GM23338 (cell line): ENCODE measurements at places on chromosomes 2 and 18.

- DNase-seq: peak; percentile 15
Observed at GRCh38 chr2:155368934-155369333, 670.4 kb downstream of the KCNJ3 start.

DNA sequence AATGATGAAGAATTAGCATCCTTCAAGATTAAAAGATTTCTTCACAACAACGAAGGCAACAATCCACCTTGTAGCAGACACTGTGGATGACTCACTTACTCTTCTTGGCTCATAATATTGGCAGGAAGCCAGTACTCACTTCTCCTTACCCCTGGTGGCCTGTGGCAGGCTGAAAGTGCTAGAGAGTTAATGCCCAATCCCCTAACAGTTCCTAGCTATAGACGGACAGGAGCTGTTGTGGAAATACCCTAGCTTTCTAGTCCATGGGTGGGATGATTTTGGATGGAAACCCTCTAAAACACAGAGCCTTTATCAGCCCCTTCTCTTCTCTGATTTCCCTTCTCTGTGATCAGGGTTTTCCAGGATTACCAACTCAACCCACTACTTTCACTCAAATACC lies 128.6 kb upstream of the NYAP2 start:
- DNase-seq: peak; percentile 9

DNA sequence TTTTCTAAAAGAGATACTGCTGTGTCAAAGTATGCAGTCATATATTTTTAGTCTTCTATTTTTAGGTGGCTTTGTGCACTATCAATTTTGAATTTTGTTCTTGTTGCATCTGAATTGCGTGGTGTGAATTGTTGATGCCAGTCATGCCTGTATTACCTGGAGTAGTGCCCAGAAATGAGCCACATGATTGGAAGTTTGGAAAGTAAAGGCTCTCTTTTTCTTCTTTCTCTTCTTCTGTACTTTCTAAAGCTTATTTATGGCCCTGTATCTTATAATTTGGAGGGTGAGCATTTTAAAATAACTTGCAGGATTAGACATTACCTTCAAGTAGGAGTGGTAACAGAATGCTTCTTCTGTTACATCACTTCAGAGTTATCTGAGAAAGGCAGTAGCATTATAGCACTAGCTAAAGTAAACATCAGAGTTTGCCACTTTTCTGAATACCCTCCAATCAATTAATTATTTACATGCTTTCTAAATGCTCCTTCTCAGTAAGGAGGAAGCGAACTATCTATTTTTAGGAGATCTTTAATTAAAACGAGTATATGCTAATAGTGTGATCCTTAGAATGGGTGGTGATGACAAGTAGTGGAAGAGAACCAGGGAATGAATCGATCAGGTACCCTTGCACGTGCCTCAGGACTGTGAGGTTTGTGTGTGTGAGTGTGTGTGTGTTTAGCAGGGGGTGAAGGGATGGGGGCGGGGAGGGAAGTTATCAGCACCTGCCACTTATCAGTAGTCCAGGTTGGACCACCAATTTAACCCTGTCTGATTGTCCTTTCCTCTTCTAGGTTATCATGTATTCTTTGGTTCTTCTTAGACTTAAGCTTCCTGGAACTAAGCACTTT lies 112.5 kb downstream of the MAP3K20 start:
- no peak for DNase-seq

DNA sequence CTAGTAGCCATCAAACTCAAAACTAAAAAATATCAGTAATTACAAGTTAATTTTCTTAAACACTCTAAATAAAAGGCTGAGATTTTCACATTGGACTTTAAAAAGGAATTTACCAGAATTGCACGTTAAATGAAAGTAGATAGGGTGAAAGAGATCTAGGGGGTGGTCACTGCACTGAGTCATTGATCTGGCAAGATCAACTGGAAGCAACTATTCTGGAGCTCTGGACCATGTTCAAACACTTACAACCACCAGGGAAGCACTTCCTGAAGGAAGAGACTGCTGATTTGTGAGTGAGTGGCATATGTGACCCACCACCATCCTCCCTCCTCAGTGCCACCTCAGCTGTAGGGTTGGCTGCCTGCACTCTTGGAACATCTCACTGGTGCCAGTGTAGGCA lies 111.8 kb downstream of the UGGT1 start:
- no peak for DNase-seq

GRCh38 chr2:71453404-71454220 lies at the start of gene DYSF:
Gene DYSF (plus strand): TSS chr2:71453561.
- DNase-seq: peak; percentile 85

- DNase-seq: no peak
Observed at GRCh38 chr2:210519594-210519993, 36.8 kb upstream of the CPS1 start.

- no peak for DNase-seq
Observed at GRCh38 chr2:241812730-241813643, 4.0 kb downstream of the NEU4 start.

DNA sequence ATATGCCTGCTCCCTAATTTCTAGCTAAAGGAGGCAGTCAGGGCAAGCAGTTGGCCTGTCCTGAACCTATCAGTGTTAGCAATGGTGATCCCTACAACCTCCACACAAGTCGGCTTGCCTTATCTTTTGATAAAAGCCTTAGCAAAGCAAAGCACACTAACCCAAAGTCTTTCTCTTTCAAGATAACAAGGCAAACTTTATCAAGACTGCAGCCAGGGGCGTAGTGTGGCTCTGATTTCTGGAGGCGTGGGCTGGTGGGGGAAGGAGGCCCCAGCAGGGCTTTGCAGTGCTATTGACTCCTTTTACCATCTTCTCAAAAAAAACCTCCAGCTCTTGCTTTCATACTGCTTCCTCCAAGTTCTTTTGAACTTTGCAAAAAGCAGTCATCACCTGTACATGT lies 40.2 kb upstream of the LAMA1 start:
- DNase-seq: no peak

- DNase-seq: no peak
Observed at GRCh38 chr2:103805746-103806145, 1043.9 kb downstream of the TMEM182 start.

DNA sequence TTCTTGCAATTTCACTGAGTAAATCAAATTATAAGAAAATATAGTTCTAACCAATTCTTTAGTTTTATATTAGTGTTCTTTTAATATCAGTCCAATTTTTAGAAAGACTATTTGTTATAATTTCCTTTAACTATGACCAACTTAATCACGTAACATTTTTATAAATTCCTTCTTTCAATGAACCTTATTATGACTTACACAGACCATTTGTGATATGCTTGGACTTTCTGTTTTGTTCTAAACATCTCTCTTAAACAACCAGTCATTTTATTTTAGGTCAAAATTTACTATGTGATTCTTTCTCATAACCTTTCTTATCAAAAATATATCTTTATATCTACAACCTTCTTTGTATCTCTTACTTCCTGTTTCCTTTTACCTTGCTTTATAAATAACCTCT lies 39.5 kb upstream of the DYNAP start:
- DNase-seq: peak; percentile 76

DNA sequence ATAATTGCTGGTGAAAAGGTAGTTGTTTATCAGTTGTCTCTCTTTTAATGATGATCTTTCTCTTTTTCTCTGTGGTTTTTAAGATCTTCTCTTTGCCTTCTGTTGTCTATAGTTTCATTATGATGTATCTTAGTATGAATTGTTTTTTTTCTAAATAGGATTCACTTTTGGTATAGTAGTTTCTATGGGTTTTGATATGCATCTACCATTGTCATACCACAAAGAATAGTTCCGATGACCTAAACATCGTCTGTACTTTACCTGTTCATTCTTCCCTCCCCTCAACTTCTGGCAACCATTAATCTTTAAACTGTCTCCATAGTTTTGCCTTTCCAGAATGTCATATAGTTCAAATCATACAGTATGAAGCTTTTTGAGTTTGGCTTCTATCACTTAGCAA lies 19.6 kb downstream of the RDH14 start:
- DNase-seq: no peak

DNA sequence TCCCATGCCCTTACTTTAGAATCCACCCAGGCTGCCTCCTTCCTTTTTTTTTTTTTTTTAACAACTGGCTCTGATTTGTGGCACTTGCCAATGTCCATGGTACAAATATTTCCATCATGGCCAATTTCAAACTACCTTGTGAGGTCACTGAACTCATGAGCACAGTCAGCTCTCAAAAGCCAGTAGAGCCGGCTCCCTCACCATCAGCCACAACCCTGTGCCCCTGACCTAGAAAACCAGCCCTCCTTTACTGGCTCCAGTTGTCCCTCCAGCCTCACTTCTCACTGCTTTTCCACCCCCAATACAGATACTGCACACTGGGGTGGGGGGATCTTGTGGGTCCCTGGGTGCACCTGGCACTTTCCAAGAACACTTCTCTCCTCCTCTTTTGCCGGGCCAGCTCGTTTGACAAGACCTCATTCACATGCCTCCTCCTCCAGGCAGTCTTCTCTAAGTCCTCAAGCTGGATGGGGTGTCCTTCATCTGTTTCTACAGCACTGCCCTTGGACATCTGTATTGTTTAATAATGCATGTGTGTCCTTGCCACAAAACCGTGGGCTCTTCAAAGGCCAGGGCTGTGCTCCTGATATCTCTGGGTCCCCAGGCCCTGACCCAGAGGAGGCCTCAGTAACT lies 35.5 kb downstream of the SDC1 start:
- no peak for DNase-seq

DNA sequence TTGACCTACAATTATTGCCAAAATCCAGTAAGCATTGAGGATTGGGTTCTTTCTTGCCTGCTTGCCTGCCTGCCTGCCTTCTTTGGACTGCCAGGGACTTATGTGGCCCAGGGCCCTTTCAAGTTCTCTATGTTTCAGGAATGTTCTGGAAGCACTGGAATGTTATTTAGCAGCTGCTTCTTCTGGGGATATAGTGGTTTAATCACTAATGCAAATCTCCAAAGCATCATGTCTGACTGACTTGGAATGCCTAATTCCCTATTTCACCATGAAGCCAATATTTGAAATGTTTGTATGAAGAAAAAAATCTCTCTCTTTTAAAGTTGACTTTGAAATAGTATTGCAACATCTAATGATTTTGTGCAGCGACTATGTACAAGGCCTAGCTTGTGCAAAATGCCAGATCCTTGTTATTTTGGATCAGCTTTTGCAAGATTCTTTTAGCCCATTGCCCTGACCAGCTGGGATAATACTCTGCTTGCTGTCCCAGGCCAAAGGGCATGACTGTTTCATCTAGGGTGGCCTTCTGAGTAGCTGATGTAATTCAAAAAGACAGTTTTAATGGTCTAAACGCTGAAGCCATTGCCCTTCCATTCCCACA lies 204.6 kb downstream of the RND3 start:
- DNase-seq: no peak

GRCh38 chr2:36318547-36318946 lies 37.0 kb upstream of the CRIM1 start:
- DNase-seq: no peak

DNA sequence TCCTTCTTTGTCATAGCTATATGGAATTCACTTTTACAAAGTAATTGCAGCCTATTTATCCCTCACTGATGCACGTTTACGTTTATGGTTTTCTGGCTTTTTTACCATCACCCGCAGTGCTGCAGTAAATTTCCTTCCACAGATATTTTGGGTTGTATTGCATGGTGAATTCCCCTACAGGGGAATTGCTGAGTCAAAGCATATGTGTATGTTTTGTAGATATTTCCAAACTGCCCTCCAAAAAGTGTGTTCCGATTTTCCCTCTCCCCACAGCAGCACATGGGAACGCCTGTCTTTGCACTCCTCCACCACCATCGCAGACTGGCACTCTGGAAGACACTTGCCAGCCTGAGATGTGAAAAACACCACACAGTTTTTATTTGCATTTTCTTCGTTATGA lies 80.6 kb upstream of the UXS1 start:
- DNase-seq: no peak

DNA sequence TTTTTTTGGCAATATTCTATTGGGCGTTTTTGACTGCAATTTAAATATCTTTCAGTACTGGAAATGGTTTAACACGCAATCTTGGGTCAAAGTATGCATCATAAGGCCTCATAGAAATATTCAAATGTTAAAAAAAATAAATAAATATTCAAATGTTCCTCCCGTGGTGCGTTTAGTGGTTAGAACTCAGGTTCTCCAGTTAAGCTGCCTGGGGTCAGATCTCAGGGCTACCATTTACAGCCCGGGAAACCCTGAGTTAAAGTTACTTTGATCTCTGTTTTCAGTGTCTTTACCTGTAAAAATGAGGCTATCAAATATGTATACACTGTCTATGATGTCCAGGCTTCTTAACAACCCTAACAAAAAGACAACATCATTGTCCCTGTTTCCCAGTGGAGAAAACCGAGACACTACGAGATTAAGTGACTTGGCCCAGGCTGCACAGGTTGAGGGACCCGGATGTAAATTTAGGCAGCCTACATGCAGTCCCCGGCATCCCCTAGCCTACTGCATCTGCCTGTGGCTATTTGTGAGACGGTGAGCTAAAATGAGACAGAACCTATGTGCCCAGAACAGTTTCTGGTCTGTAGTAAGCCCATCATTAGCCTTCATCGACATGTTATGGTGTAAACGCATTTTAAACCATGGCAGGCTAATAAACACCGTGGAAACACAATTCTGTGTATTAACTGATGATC lies 1.7 kb downstream of the FHL2 start:
- no peak for DNase-seq

DNA sequence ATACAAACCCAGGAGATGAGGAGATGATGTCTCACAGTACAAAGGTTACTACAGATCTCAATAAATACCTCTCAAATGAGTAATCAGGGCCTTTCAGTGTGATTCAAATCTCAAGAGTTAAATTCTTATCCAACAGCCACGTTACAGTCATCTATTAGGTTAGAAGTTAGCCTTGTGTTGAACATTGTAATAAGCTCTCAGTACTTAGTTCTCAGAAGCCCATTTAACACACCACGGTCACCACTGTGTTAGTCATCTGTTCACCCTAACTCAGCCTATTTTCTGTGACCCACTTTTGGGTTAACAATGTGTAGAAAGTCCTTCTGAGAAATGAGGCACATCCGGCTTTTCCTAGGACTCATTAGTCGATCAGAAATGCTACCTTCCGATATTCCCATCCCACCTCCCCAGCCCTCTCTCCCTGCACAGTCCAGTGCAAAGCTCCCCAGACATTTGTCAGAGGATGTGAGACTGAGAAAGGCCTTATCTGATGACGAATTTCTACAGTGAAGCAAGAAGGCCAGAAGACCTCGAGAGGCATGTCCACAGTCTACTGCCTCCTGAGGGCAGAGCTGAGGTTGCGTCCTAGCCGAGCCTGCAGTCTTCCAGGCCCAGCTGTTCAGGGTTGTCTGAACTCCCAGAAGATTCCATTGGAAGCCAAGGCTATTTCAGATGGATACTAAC lies 92.6 kb downstream of the ACTR2 start:
- peak; percentile 53 for DNase-seq

DNA sequence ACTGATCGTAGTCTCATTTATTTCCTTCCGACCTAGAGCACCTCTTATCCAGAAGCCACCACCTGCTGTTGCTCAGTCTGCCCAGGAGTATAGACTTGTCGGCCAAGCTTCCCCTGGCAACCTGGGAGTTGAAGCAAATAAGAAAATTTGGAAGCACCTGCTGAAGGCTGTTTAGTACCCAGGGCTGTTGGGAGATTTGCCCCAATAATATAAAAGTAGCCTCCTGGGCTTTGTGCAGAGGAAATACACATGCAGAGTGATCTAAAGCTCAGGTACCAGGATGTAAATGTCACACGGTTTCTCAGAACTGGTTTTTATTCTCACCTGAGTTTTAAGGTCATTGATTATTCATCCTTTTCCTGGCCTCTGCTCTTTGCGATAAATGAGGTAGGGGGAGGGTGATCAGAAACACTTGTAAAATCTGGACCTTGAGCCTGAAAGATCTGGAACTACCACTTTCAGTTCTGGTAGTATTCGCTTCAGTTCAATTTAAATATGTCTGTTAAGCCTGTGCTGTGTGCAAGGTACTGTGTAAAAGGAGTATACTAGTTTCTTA lies 789 bp upstream of the COX7A2L start:
- no peak for DNase-seq

GRCh38 chr2:128389388-128390086 lies 70.9 kb upstream of the HS6ST1 start:
- DNase-seq: no peak
